SW480 (cell line): ENCODE measurements at places on chromosomes 5 and 9.

DNA sequence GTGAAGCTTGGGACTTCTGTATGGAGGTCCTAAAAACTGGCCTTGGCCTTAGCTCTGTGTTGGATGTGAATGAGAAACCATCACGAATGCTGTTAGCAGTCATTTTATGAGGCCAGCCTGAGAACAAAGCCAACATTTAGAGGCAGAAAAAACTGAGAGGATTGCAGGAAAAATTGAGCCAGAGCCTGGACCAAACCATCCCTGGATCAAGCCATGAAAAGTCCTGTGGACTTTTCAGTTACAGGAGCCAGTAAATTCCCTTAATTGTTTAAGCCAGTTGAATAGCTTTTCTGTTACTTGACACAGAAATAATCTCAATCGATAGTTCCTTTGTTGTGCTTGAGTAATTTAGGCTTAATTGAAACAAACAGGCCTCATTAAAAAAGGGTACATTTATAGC lies 42.6 kb upstream of the SPATA31D4 start:
- no peak for DNase-seq

GRCh38 chr5:125306741-125307140 lies 560.3 kb upstream of the ZNF608 start:
- no peak for DNase-seq

- no peak for DNase-seq
Measured at GRCh38 chr9:130028493-130029222, 14.3 kb downstream of the FNBP1 start.

- DNase-seq: no peak
Measured at GRCh38 chr9:113823421-113823820, 52.7 kb upstream of the ZNF618 start.

- no peak for DNase-seq
Measured at GRCh38 chr9:115543511-115543910, 425.6 kb upstream of the TNC start.

DNA sequence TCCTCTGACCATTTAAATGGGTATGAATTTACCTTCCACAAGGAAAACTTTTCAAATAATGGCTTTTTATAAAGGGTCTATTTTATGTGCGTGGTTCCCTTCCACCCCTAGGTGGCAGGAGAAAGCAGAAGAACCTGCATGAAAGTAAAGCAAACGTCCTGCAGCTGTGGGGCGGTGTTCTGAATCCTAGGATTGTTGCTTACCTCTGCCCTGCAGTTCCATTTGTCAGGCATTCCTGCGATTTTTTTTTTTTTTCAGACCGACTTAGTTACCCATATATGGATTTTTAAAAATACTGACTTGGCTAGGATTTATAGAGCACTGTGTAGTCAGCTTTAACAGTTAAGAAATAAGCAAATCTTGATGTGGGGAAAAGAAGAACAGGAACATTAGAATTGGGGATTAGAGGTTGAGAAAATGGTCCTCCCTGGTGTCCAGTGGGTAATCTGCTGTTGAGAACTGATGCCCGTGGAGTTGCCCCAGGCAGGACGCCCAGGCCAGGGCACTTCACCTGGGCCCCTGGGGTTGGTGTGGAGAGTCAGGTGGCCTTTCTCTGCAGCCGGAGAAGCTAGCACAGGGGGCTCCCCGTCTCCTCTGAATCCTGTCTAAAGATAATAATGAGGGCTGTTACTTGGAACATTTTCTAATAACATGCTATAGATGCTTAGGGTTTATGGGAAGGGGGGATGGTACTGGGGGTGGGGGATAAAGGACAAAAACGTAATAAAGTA lies 30.4 kb upstream of the LTC4S start:
- peak; percentile 83 for DNase-seq

GRCh38 chr9:77866878-77867277 lies 164.7 kb downstream of the GNAQ start:
- no peak for DNase-seq

- no peak for DNase-seq
Measured at GRCh38 chr9:133882849-133883755, 109.0 kb downstream of the VAV2 start.

DNA sequence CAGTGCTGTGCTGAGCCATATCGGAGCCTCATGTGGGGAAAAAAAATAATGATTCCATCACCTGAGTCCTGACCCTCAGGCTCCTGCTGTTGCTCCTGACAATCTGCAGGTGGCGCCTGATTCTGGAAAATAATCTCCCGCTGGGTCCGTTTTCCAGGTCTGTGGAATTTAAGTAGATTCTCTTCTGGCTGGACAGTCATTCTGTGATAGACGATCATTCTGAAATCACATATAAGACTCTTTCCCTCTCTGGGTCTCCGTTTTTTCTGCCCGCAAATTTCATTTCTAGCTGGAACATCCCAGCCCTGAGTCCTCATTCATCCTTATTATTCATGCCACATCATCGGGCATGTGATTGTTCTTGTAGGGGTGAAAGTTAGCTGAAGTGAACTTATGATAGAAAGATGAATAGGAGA lies 22.1 kb upstream of the STXBP1 start:
- DNase-seq: peak; percentile 84

- DNase-seq: no peak
Measured at GRCh38 chr5:54288568-54289217, 21.7 kb downstream of the ARL15 start.

- DNase-seq: no peak
Measured at GRCh38 chr9:109454601-109455155, 43.4 kb downstream of the PTPN3 start.

GRCh38 chr9:96253059-96253696 lies 48.8 kb downstream of the HSD17B3 start:
- DNase-seq: peak; percentile 36

- DNase-seq: no peak
Measured at GRCh38 chr5:171999877-172000276, 6.6 kb downstream of the FBXW11 start.

GRCh38 chr9:32581512-32582143 lies 8.7 kb upstream of the NDUFB6 start:
- peak; percentile 55 for DNase-seq

DNA sequence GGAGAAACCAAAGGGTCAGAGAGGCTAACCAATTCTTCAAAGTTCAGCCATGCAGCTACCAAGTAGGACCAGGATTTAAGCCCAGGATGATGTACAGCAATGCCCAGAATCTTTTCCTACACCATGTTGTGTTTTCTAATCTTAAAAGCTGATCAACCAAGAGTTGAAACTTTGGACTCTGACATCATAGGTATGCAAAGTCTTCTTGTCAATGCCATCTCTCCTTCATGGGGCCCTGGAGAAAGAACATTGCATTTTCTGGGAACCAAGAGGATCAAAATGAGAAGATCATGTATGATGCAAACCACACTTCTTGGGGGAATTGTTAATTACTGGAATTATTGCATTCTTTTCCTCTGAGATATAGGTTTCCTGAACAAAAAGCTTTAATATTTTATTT lies 54.4 kb upstream of the XPA start:
- no peak for DNase-seq

DNA sequence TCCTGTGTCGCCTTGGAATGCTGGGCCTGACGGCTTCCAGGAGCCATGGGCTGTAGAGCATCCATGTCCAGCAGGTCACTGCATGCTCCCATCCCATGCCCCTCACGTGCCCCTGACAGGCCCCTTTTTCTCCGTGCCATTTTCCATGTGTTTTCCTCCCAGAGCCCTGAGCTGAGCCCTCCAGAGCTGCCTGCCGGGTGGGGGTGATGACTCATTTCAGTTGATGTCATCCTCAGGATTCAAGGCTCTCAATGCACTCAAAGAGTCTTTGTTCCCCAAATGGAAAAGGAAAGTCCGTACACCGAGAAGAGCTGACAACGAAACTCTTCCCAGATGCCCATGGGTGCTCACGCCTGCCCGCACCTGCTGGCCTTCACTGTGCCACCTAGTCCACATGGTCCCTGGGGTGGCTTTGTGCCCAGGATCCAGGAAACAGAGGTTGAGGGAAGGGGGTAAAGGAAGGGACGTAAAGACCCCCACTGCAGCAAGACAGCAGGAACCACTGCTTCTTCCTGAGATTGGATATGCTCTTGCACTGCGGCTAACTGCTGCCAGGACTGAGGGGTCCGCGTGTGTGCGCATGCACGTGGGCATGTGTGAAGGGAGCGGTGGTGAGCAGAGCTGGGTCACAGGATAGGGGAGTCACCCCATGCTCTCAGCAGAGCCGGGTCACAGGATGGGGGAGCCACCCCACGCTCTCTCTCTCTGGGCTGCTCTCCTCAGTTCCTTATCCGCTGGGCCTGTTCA lies 27.6 kb downstream of the COL15A1 start:
- peak; percentile 77 for DNase-seq

DNA sequence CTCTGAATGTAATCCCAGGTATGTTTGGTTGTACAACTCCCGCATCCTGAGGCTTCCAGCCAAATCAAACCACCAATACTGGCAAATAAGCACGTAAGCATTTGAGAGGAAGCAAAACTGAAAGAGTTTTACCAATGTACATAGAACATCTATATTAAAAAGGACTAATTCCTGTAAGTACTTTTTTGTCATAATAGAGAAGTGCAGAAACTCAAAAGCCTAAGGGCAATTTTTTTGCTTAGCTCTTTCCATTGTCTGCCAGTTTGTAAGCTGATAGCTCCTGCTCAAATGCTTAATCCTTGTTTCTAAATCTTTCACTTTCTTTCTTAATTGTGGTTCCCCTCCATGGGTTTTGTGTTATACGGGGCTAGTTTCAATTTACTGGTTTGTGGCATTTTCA lies 1151.8 kb downstream of the CDH12 start:
- DNase-seq: no peak

DNA sequence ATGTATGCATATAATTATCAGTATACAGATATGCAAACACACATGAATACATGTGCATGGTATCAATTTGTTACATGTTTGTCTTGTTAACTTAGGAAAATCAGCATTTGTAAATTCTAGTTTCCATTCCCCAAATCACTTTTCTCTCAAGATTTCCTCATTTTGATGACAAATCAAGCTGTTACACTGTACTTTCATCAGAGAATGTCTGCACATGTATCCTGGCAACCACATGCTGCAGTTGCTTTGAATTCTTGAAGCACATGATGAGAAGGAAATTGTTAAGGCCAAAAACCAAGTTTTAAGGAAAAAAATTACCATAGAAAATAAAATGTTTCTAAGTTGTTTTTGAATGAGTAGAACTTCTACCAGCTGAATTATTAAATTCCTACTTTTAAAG lies 1834.5 kb downstream of the EFNA5 start:
- DNase-seq: no peak

- DNase-seq: no peak
Measured at GRCh38 chr9:76588316-76588715, 129.3 kb downstream of the GCNT1 start.

DNA sequence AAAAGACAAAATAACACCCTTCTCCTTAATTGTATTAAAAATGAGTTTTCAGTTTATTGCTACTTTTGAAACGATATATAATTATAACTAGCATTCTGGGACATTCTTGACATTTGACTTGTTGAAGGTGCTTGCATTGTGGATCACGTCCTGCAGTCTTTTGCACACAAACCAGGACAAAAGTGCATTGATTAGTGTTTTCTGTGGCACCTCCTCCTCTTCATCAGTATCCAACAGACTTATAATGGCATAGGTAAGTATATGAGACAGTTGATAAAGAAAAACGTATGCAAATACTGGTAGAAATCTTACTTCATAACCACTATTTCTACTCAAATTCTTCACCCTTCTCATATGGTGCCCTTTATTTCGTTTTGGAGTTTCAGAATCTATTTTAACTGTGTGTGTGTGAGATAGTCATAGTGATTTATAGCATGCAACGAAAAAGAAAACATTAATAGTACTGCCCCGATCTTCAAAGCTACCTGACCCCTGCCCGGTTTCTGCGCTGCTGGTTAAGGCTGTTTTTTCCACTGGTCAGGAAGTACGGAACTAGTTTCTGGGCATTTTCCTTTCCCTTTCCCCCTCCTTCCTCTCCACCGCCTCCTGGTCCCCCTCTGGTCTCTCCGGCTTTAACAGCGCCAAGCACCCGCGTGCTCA lies 639 bp upstream of the RASA1 start:
- no peak for DNase-seq

GRCh38 chr9:115400796-115401195 lies 282.8 kb upstream of the TNC start:
- no peak for DNase-seq

GRCh38 chr9:84513473-84513872 lies 156.1 kb upstream of the NTRK2 start:
- DNase-seq: no peak

DNA sequence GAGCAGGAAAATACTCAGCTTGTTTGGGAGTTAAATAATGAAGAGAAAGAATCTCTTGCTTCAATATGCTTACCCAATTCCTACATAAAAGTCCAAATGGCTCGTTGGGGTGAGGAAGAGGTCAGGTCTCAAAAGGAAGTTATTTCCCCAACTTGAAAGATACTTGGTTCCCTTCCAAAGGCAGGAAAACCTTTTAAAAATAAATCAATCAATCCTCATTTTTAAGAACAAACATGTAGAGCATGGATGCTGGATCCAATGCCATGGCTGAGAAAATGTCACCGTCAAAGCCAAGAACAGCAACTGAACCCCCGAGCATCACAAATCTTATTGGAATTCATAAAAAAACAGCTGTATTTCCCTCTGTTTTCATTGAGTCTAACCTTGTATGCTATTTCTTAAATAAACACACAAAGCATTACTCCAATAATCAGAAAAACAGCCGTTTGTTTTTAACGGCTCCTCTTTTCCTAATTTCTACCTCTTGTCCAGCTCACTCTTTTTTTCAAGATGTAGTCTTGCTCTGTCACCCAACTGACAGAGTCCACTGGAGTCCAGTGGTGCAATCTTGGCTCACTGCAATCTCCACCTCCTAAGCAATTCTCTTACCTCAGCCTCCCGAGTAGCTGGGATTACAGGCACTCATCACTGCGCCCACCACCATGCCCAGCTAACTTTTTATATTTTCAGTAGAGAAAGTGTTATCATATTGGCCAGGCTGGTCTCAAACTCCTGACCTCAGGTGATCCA lies 140.7 kb downstream of the GNA14 start:
- DNase-seq: no peak

GRCh38 chr5:56047448-56047847 lies 52.7 kb upstream of the IL6ST start:
- no peak for DNase-seq

DNA sequence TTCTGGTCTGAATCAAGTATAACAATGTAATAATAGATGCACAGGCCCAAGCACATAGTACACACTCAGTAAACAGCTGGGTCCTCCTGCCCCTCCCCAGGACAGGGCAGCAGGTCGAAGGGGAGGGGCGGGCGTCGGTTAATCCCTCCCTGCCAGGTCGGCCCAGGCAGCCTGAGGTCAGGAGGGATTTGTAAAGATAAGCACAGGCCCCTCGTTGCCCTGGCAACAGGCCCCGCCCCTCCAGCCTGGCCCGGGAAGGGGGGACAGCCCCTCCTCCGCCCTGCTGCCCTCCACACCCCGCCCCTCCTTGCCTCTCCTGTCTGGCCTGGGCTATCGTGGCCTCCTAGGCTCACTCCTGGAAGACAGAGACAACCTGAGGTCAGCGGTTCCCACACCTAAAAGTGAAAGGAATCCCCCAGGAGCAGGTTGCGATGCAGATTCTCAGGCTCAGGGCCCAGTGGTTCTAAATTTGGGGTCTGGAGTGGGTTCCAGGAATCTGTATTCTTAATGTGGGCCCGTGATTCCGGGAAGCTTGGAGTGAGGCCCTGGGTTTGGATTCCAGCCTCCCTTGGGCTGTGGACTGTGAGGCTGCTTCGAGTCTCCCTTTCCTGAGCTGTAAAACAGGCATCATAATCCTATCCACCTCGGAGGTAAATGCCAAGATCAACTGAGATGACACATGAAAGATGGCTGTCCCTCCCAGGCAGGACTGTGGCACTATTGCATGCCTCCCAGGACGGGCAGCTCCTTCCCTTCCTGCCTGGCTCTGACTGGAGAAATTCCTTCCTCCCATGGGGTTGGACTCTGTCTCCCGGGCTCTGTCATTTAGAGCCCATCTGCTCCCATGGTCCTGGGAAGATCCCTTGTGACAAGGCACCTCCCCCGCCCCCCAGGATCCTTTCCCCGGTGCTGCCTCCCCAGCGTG lies 4.4 kb downstream of the CRB2 start:
- DNase-seq: peak; percentile 58
